LoVo (cell line): ENCODE measurements at places on chromosomes 7 and 10.

- DNase-seq: no peak
Observed at GRCh38 chr10:11573497-11573896, 38.0 kb downstream of the USP6NL start.

- no peak for DNase-seq
Observed at GRCh38 chr10:49187950-49188761, at the start of gene TMEM273. Gene TMEM273, minus strand, starts transcription at chr10:49188391. Its CDS starts 55 bp downstream, at chr10:49188336.

GRCh38 chr7:148807436-148807835, 76.7 kb downstream of the EZH2 start:
- DNase-seq: no peak

GRCh38 chr10:27457261-27457945, 46.7 kb upstream of the RAB18 start:
- peak; percentile 19 for DNase-seq

GRCh38 chr7:27151341-27151930, 947 bp downstream of the HOXA3 start:
- peak; percentile 22 for DNase-seq
